ENCODE measurements at places on chromosomes 4 and X.

DNA sequence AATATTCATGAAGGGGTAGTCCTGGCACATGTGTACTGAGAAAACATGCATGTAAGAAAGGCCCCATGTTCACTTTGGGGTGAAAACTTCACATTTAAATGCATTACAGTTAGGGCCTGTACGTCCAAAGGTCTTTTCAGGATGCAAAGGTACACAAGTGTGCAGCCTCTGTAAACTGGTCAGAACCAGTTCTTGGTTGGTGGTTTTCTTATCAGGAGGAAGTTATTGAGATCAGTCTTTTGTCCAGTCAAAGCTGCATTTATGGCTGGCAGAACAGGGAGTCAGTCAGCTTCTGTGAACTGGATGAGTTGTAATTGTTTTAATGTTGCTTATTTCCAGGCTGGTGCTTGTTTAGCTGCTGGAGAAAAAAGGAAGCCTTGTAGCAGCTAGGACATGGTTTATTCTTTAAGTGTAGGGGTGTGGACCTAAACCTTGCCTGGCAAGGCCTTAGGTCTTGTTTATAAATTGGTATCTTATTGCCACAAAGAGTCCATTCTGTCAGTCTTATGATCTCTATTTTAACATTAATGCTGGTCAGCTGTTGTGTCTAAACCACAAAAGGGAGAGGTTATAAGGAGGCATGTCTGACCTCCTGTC is 1906.6 kb upstream of the TENM3 start:
- DNase-seq = no peak

GRCh38 chr4:122901247-122902010 is 21.0 kb downstream of the NUDT6 start:
- DNase-seq = no peak

DNA sequence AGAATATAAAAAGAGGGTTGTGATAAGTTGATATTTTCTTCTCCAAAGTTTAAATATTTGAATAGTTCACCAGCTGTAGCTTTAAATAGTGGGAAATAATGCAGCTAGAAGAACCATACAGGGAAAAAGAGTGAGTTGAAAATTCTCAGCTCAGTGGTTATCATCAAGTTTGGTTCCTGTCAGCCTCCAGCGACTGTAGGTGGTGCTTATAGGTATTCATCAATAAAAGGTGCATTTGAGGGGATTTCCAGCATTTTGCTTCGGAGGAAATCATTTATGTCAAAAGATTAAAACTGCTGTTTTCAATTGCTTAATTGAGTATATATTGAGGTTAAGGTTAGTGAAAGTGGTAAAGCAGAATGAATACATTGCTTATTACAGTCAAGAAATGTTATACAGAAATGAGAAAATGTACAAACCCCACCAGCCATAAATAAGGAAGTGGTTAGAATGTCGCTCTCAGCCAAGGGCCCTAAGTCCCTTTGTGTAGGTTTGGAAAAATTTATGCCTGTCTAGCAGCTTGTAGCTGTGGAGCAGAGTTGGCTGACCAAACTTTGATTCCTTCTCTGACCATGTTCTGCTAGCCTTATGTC is 532.9 kb upstream of the FTHL17 start:
- DNase-seq = no peak

DNA sequence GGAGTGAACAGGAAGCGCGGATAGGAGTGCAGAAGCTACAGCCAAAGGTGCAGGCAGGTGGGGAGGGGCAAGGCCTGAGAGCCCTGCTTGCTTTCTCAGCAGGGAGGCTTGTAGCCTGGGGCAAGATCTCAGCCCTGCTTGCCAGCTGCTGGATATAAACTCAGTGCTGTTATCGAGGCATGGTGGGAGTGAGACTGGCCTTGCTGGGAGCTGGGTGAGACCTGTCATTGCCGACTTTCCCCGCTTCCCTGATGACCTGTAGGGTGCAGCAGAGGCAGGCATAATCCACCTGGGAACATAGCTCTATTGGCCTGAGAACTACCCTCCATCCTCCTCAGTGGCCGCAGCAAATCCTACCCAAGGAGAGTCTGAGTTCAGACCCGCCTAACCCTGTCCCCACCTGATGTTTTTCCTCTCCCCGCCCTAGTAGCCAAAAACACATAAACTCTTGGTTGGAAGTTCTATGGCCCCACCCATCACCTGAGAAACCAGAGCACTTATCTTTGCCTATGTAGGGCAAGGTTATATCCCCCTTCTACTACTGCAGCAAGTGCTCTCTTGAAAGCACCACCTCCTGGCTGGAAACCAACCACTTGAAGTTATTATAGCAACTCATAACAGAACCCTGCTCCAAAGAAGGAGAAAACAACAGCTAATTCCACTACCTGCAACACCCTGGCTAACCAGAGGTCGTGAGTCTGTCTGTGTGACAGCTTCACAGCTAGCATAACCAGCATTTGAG is 80.7 kb downstream of the FHIP1A start:
- no peak for DNase-seq

- DNase-seq = no peak
These were observed 34.9 kb upstream of the ASB12 start for GRCh38 chrX:64265265-64265664.

DNA sequence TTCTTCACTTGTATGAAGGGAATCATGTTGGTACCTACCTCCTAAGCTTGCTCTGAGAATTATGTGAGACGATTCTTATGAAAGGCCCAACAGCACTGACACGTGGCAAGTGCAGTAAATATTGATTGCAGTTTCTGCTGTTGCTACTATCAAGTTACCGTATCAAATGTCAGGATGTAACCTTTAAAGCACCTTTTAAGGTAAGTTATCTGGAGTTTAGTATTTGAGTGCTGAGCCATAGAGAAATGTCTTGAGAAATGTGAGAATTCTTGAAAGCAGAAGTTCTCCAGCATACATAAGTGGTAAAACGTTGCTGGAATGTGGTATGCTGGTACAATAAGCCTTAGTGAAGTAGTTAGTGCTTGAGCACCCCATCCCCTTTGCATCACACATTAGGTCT is 90.4 kb downstream of the PHOX2B start:
- DNase-seq = no peak

- peak; percentile 47 for DNase-seq
These were observed 38.1 kb upstream of the STIM2 start for GRCh38 chr4:26822546-26822945.

GRCh38 chr4:159515314-159516025 is 412.6 kb downstream of the RAPGEF2 start:
- no peak for DNase-seq

DNA sequence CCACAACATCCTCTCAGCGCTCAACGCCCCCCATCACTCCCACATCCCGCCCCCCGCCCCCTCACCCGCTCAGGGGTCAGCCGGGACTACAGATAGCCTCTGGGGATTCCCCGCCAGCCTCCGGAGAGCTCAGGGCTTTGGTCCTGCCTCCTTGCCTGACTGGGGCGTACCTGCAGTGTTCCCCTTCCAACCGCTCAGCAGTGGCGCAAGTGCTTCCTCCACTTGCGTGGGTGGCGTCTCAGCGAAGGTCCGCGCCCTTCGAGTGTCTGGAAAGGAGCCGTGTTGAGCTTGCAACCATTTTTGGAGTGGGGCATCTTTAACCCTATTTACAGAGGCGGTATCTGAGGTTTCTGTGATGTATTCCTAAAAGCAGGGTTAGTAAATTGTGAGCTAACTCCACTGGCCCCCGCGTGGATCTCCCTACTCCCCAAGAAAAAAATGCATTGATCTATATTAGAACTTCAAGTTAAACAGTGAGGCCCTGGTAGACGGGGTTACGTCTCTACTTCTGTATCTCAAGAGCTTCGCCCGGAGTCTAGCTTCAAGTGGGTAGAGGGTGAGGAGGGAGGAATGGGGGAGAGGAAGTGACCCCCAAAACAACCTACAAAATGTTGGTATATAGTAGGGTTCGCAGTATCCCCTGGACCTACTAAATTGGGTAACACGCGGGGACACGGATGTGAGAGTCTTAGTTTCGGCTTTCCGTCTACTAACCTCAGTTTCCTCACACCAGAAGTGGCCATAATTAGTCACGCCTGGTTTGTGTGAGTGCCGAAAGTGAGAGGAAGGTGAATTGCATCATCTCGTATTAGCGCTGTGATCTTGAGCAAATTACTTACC is 16.1 kb downstream of the NKX3-2 start:
- peak; percentile 25 for DNase-seq

- no peak for DNase-seq
These were observed 1.3 kb downstream of the NCAPG start for GRCh38 chr4:17812125-17812524.

DNA sequence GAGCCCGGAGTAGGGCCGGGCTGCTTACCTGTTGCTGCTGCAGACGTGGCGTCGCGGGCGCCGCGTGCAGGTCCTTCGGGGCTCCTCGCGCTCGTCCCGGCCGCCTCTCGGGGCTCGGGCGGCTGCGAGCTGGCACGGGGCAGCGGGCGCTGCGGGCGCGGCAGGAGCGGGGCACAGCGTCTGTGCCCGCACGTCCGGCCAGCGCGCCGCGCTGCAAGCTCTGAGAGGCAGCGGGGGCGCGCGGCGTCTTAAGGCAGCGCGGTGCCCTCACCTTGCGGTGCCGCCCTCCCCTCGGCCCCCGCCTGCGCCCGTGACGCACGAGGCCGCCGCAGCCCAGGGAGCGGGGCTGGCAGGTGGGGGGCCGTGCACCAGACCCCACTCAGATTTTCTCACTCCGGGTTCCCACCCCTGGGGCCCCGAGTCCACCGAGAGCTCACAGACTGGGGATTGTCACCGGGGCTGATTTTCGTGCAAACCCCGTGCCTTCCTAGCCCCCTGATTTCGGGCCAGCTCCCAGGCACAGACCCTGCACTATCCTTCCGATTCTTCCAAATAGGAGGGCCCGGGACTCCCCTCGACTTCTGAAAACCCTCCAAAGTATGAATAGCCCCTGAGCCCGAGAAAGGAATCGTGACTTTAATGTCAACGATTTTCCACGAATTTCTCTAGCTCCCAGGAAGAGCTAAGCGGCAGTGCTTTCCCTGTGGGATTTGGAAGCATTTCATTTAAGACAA is at the start of gene GPR101:
GPR101 (minus strand) TSS at position 222 of the 734 bp plus-strand sequence. CDS start 2,321 bp downstream, outside the sequence.
- DNase-seq = no peak

Data from germinal center (tissue), 1 donor.